Kasumi-1 (cell line): ENCODE measurements at places on chromosomes 1 and 21.

- peak; percentile 57 for DNase-seq
These were observed at the start of gene LRRC8D for GRCh38 chr1:89820422-89821321. TSS of gene LRRC8D (plus strand) at chr1:89821032. CDS start at chr1:89933069, 112,037 bp downstream.

GRCh38 chr1:22321917-22322316 is 129.7 kb upstream of the ZBTB40 start:
- no peak for DNase-seq

DNA sequence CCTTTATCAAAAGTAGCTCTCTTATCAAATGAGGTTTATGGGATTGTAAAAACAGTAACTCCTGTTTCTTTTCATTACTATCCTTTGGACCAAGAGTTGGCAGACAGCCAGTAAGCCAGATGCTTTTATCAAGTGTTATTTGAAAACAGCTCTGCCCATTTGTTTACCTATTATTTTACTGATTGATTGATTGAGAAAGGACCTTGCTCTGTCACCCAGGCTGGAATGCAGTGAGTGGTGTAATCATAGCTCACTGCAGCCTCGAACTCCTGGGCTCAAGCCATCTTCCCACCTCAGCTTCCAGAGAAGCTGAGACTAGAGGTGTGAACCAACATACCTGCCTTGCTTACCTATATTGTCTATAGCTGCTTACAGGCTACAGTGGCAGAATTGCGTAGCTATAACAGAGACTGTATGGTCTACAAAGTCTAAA is 3.6 kb downstream of the PRKAB2 start:
- DNase-seq, result no peak

- DNase-seq, result no peak
These were observed 74.2 kb downstream of the SIM2 start for GRCh38 chr21:36773117-36773516.

DNA sequence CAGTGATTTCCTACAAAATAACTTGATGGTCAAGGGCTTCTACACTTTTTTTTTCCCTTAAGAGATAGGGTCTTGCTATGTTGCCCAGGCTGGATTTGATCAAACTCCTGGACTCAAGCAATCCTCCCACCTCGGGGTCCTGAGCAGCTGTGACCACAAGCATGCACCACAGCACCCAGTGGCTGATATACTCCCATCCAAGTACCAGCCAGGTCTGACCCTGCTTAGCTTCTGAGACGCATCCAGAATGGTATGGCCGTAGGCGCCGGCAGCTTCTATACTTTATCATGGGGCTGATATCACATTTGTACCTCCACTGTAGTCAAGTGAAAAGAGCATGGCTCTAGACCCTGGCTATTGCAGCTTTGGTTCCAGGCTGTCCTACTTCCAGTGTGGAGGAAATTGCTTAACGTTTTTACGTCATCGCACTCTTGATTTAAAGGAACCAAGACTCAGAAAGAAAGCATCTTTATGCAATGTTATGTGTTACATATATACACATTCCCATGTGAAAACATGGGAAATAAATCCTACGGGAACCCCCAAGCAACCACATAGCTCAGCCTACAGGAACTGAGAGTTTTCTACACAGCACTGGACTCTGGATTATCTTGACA is 39.5 kb downstream of the PDPN start:
- DNase-seq, result no peak

GRCh38 chr21:37921091-37921490 is 4.8 kb upstream of the KCNJ6 start:
- no peak for DNase-seq

DNA sequence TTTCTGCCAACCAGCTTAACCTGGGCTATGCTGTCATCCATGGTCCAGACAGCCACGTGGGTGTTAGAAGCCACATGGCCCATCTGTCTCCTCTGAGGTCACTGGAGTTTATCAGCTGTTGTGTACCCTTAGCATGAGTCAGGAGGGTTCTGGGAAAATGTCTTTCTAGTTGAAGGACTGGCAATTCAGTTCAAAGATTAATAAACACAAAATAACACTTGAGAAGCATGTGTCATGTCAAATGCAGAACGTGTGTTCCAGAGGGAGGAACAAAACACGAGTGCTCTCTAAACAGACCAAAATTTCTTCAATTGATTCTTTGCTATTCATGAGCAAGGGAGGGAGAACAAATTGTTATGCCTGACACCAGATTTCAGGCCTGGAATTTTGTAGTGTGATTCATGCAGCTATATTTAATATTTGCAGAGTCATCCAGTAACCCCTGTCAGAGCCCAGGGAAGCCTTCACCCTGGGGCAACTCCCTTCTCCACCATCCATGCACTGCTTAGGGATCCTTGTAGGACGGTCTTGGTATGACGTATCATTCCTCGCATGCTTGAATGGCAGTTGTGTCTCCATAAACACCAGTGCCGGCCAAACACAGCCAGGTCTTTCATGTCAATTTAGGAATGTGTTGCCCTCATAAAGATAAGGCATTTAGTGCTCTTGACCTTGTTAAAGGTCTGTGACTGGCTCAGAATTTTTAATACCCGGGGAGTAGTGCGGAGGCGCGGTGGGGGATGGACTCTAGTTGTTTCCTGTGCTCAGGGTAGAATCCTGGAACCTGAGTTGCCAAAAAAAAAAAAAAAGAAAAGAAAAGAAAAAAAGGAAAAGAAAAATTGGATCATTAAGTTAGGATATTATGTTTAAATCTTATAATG is 27.7 kb upstream of the DYRK1A start:
- DNase-seq, result no peak

DNA sequence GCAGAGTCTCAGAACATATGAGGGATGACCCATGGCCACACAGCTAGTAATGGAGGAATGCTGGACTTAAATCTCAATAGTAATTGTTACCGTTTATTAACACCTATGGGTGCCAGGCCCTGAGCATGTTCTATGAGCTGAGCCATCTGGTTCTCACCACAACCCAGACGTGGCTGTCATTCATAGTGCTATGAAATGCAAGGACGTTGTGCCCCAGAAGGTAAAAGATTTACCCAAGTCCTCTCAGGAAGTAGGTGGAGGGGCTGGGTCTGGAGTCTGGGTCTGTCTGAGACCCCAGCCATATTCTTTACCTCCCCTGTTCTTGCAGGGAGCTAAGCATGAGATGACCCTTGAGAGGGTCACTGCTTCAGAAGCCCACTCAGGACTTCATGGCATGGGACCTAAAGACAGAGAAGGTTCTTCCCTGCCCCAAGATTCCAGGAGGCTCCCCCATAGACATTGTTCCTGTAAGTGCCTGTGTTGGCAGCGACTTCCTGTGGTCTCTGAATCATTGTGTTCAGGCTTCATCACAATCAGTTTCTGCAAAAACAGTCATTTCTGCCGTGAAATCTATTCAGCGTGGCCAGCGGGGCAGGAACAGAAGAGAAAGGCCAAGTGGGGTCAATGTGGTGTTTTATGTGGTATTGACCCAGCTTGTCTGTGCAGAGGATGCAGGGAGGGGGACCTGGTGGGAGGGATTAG is 475.4 kb downstream of the PTPRU start:
- no peak for DNase-seq

GRCh38 chr1:109479311-109479710 is 4.4 kb upstream of the ATXN7L2 start:
- DNase-seq, result no peak

- no peak for DNase-seq
These were observed 102.3 kb downstream of the TNFSF18 start for GRCh38 chr1:172948457-172948856.

- no peak for DNase-seq
These were observed 9.1 kb downstream of the TUFT1 start for GRCh38 chr1:151549199-151549598.

- no peak for DNase-seq
These were observed 17.3 kb upstream of the PKNOX1 start for GRCh38 chr21:42956824-42957630.

GRCh38 chr1:53111073-53111556 is 31.3 kb downstream of the SLC1A7 start:
- no peak for DNase-seq

DNA sequence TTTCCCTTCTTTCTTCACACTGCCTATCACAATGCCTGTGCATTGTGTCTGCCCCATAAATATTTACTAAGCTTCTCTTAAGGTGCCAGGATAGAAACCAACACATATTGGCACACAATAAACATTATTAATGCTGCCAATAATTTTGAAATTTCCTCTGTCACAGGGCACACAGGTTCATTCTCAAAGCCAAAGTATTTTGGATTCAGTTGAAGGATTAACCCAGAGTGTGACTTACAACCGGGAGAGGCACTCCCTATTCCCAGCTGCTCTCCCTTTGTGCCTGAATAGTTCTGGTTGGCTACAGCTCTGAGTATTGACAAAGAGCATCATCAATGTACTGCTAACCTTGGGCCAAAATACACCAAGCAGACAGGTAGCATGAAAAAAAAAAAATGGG is 46.6 kb upstream of the ATP1A1 start:
- no peak for DNase-seq

- DNase-seq, result no peak
These were observed 48.5 kb downstream of the UBE2U start for GRCh38 chr1:64251971-64252370.

GRCh38 chr1:245687152-245687635 is 532.4 kb downstream of the KIF26B start:
- no peak for DNase-seq

DNA sequence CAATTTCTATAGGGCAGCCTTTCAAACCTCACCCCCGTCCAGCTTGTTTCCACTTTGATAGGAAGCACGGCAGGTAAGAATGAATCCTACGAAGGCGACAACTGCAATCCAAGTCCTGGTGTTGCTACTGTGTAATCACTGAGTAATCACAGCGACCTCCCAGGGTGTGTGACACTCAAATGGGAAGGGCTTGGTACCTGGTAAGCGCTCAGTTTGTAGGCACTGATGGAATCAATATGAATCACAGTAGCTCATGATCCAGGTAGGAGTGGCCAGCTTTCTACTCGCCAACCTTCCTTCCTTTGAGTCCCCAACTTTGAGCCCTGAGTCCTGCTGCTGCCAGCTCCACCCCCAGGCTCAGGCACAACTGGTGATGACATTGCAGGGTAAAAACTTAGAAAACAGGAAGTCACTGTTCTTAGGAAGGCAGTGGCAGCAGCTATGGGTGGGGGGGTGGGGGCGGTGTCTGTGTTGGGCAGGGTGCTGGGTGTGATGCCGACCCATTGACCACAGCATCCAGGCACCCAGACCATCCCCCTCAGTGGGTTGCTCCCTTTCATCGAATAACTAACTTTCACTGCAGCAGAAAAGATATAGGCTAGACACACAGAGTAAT is 70.7 kb downstream of the CD247 start:
- peak; percentile 77 for DNase-seq

GRCh38 chr1:8831340-8831739 is 13.9 kb upstream of the RERE start:
- DNase-seq, result peak; percentile 25

DNA sequence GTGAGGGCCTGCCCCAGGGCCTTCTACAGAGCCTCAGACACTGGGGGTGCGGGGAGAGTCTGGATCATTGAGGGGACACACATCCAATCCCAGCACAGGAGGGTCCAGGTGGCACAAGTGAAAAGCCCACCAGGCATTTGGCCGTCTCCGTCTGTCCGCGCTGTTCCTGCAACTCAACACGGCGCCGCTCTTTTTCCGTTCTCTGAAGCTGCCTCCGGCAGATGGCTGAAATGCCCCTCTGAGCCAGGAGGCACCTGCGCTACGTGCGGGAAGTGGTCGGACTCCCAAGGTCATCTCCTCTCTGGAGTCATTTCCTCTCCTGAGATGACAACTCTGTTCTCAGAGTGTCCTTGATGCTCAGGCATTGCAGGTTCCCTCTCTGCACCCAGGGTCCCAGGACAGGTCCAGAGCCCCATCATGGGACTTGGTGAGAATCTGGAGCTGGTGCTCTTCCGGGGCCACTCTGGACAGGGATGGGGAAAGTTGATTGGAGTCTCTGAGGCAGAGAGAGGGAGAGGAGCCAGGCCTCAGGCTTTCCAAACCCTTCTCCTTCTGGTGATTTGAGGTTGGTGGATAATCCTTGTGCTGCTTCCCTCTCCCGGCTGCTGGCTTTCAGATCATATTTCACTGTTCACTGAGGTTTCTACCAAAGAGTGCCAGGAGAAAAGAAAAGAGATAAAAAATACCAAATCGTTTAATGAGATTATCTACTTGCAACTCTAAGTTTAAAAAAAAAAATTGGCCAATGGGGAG is 14.0 kb upstream of the MIXL1 start:
- DNase-seq, result no peak

GRCh38 chr21:39082656-39083376 is 100.4 kb downstream of the PSMG1 start:
- DNase-seq, result no peak

- DNase-seq, result no peak
These were observed 9.0 kb downstream of the ARHGEF2 start for GRCh38 chr1:155969377-155969791.

DNA sequence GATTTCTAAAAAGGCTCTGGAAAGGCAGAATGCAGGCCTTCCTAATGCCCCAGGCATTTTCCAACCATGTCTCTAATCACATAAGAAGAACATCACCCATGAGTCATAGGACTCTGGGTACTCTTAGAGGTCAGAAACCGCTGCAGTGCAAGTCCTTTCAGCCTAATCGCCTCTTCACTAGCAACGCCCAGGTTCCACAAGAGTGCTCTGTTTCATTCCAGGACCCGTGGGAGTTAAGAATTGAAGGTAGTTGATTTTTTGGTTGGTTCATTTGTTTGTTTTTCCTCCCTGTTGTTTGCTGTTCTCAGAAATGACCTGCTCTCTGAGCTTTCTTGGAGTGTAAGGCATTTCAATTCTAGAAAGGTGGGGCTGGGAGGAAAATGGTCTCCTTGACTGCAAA is 123.2 kb downstream of the NR5A2 start:
- no peak for DNase-seq

GRCh38 chr1:6801966-6802365 is 16.7 kb downstream of the CAMTA1 start:
- DNase-seq, result no peak

DNA sequence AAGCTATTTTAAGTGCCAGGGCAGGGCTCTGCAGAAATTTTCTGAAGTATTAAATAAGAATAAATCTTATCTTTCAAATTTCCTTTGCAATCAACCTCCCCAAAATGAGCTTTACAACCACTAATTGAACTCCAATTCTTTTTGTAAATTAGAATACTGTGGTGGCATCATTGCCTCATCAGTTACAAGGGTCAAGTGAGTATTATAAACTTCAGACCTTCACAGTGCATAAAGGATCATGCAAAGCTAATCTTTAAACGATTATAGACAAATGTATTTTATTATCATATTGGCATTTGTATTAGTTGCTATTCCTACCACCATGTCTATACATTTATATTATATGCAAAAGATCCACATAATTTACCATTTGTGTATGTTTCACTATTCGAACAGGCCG is 7.2 kb downstream of the CHML start:
- no peak for DNase-seq

DNA sequence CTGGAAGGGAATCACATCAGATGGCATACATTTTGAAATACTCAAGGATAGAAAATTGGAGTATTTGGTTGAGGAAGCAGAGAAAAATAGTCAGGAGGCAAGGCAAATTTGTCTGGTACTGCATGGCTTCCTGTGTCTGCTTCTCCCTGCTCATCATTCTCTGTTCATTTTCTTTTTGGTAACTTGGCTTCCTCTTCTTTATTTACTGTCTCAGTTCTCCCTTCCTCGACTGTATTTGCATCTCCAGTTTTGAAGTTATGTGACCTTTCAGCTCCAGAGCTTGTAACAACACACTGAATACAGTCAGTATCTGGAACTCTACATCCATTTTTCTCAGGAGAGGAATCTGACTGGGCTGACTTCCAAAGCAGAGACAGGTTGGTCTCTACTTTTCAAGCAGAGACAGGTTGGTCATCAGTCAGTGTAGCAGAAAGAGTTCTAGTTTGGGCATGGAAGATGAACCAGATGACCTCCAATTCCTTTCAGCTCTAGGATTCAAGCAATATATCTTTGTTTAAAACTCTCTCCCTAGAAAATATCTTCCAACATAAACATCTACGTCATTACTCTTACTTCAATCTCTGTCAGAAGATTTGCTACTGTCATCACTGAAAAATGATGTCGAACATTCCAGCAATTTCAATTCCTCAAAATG is 571.2 kb downstream of the ADGRL2 start:
- DNase-seq, result no peak
